Muscle of arm (tissue), 14 donors: ENCODE measurements at places on chromosomes 7 and 10. TPM values are rescaled to one million over a fixed set of nuclear protein-coding genes. Genes with fewer than 3 reads are reported as not detected.

- no peak for DNase-seq
Measured at GRCh38 chr7:33837356-33837851, 67.9 kb upstream of the BMPER start.

DNA sequence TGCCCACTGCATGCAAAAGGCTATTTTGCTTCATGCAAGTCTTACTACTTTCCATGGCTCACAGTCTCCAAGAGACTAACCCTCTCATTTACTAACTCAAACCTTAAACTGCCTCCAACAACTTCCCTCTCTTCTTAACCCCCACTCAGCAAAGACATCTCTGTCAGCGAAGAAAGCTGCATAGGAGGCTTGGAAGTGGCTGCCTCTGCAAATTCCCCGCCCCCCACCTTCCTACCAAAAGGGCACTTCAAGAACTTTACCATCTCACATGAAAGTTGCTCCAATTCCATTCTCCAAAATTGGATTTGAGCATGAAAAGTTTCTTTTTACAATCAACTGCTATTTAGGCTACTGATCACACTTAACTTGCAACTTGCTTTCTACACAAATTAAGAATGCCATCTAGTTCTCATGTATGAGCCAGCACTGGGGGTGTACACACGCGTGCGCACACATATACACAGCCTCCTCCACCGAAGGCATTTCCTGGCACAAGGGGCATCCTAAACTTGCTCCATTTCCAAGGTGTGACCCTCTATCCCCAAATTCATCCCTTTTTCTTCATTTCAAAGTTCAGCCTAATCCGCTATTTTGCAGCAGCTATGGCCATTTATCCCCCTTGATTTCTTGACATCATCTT, 1.8 kb downstream of the CCDC6 start:
- no peak for DNase-seq

- no peak for DNase-seq
Measured at GRCh38 chr7:19617901-19618300, 90.9 kb downstream of the POLR1F start.

DNA sequence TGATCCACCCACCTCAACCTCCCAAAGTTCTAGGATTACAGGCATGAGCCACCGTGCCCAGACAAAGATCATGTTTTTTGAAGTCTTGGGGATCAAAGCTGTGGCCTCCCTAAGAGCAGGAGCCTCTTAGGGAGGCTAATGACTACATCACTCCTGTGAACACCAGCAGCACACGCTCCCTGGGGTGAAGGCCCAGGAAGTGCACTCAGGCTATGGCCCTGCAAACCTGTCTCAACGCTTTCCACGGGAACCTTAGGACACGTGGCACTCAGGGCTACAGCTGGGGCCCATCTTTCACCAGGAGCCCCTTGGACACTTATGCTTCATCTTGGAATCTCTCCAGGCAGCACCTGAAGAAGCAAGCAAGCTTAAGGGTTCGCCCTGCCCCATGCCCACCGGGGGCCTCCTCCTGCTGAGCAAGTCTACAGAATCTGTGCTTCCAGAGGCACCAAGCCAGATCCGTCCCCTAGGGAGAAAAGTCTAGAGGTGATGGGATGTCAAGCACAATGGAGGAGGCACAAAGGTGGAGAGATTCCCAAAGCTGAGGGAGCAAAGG, 18.4 kb downstream of the VSTM4 start:
- DNase-seq, result no peak

GRCh38 chr10:4615042-4615441, 211.0 kb upstream of the AKR1E2 start:
- no peak for DNase-seq

DNA sequence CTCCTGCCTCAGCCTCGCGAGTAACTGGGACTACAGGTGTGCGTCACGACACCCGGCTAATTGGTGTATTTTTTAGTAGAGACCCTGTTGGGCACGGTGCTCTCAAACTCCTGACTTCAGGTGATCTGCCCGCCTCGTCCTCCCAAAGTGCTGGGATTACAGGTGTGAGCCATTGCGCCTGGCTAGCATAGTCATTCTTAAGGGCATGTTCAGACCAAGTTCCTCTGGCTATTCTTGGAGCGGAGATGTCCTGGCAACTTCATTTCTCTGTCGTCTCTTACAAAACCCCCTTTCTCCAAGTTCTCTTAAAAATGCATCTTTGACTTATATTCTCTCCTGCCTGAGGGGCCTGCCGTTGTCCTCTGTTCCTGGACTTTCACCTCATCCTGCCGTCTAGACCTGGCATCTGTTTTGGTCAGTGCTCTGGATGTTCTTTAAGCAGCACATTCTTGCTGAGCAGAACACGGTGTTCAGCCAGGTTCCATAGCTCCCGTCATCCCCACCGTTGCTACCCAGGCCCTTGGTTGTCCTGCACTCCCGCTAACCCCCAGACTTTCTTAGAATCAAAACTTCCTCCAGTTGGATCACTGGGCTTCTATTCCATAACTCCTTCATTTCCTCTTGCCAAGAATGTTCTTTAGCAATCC, 509.9 kb upstream of the GALNT17 start:
- no peak for DNase-seq

DNA sequence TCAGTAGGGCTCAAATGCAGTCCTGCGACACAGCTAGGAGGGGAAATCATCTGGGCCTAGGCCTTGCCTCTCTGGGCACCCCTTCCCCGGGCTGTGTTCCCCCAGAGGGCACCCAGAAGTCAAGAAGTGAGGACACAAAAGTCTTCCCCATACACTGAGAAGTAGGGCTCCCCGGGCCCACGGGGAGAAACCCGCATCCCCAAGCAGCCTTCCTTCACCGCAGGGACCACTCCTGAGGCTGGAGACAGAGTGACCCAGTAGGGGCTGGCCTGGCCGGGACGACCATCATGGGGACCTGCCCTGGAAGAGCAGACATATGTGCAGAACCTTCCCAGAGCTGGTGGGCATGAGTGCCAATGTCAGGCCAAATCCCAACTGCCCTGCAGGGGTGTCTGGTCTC, 163.5 kb downstream of the GFRA1 start:
- no peak for DNase-seq

GRCh38 chr10:43220657-43221418, 46.0 kb downstream of the RASGEF1A start:
- DNase-seq, result no peak

- DNase-seq, result no peak
Measured at GRCh38 chr10:96152437-96152836, 22.3 kb downstream of the ZNF518A start.

- no peak for DNase-seq
Measured at GRCh38 chr10:17533731-17534130, 79.3 kb upstream of the ST8SIA6 start.

DNA sequence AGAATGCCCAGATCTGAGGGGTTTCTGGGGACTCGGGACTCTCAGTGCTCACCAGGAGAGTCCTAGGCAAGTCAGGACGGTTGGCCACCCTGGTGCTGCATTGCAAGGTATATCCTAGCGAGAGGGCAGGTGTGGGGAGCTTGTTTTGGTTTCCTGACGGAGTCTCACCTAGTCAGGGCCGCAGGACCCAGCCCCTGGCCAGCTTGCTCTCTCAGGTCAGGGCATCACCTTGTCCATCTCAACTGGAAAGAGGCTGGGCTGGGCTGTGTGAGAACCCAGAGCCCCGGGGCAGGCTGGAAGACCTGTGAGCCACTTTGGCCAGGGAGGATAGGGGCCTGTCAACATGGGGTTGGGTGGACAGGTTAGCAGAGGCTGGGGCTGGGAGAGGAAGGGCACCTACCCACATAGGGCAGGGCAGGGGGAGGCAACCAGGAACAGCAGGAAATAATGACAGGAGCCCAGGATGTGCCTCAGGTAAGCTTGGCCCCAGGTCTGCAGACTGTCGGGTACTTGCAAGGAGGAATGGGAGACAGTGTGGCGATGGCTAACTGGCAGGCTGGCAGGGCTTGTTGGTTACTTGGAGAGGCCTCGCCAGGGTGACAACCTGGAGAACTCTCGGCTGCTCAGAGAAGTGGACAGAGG, 31.5 kb downstream of the DNAJB12 start:
- no peak for DNase-seq

GRCh38 chr10:119609516-119609915, 12.8 kb upstream of the TIAL1 start:
- DNase-seq, result no peak

- no peak for DNase-seq
Measured at GRCh38 chr10:29105516-29106215, 183.2 kb upstream of the LYZL1 start.

DNA sequence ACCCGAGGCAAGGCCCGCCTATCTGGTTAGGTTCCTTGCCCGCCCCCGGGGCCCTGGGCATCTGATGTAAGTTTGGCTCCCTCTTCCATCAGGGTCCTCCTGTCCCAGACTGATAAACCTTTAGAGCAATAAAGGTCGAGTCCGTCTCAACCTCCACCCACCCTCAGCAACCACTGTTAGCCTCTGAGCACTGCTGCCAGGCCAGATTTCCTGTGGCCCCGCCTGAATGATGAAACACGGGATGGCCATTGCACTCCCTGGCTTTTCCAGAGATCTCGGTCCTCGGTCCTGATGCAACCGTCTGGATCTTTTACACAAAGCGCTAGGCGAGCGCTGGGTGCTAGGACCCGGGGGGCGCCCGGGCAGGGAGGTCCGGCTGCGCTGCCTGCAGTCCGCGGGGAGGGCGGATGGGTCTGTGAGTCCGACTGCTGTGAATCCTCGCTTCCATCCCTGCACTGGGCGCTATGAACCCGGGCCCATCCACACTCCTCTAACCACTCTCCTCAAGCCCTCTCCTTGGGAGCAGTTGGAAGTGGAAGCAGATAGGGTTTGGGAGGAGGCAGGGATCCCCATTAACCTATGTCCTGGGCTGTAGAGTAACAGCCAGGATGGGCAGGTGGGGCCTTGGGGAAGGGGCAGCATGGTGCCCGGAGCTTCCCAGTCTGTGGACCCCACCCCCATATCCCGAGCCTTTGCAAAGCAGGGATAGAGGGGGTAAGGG, 875 bp upstream of the DDIT4 start:
- DNase-seq, result peak; percentile 93

DNA sequence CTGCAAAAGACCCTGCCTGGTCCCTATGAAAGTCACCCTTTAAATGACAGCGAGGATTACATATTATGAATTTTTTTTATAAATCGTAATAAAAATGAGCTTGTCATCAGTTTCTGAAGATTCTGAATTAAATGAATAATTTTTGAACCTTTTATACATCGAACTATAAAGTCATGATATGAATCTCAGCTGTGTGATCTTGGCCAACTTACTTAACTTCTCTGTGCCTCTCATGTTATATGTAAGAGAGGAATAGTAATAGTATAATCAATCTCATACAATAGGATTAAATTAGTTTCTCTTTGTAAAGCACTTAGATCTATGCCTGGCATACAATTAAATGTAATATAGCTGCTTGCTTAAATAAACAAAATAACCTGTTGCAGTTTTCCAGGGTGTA, 5.3 kb upstream of the ATOH7 start:
- no peak for DNase-seq

DNA sequence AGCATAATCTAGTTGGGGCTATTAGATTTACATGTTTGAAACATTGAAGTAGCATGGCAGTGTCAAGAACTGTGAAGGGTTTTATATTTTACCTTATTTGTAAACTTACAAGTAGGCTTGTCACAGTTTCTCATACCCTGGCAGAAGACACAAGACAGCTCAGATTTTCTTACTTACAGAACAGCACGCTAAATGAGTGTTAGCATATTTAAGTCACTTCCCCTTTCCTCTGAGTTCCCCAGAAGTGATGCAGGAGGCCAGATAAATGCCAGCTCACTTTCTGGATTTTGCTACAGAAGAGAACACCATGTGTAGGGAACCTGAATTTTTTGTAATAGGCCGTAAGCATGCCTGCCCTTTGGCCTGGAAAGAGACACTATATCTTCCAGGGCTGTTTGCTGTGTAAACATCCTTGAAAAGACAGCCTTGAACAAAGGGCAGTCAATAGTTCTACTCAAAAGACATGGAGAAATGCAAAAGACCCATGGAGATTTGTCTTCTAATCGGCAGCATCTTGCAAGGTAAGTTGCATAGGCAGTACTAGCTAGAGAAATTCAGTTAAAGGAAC, 279.1 kb downstream of the PHF14 start:
- no peak for DNase-seq

- DNase-seq, result no peak
Measured at GRCh38 chr10:118746246-118746645, 8.5 kb downstream of the CACUL1 start.

DNA sequence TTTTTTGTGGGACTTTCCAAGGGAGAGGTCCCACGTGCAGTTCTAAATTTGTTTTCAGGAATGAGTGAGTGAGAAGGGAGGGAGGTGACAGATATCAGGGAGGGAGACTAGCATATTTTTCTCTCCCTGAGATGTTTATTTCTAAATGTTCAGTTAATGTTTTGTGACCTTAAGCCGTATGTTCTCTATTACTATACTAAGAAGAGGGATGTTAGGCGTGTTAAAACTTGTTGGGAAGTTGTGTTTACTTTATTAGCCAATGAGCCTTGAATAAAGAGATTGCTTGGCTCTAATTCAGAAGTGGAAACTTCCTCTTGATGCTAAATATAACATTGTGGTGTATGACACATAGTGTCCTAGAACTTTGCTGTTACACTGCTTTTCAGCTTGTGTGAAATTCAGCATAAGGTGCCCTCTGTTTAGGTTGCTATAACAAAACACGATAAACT, 37.3 kb downstream of the DNAH11 start:
- no peak for DNase-seq

- DNase-seq, result no peak
Measured at GRCh38 chr10:109894516-109894915, 28.8 kb downstream of the XPNPEP1 start.

DNA sequence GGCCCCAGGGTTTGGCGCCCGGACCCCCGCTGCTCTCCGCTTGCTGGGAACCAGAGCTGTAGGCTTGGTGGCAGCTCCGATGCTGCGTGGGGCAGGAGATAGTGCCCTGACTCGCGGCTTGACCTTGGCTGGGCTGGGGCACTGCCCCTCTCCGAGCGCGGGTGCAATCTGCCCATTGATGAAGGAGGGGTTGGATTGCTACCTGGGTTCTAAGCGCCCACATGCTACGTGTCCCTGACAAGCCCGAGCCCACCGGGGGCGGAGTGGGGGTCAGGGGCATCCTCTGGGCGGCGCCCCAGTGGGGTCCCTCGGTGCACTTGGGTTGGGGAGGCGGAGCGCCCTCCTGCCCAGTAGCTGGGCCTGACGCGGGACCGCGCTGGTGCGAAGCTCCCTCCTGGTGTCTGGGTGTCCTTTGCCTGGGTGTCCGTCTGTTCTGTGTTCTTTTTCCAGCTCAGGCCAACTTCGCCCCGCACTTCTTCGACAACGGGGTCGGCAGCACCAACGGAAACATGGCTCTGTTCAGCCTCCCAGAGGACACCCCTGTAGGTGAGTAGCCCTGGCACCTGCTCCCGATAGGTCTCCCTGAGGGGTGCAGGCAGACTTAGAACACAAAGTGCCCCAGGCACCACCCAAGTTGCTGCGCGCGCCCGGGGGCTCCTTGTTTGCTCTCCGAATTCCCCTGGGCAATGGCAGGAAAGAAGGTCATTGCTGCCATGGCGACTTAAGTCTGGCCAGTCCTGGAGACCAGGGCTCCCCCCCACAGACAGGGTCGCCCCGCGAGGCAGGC, 900 bp downstream of the CDHR1 start:
- DNase-seq, result no peak

GRCh38 chr10:29377333-29377961, 88.6 kb downstream of the LYZL1 start:
- no peak for DNase-seq

NUTM2A gene
- polyA plus RNA-seq, result 4.3 TPM

PIP gene
- not detected for polyA plus RNA-seq

CLRN3 gene
- not detected for polyA plus RNA-seq

ATOH7 gene
- polyA plus RNA-seq, result not detected

MRLN gene
- polyA plus RNA-seq, result 191 TPM

CACNA2D1 gene
- 61.9 TPM for polyA plus RNA-seq

ZNF804B gene
- not detected for polyA plus RNA-seq

RBAK gene
- 16.2 TPM for polyA plus RNA-seq
